ENCODE measurements at places on chromosomes 1 and 21.

- no peak for DNase-seq
These were observed 1581.4 kb downstream of the KCNT2 start for GRCh38 chr1:195026792-195027191.

DNA sequence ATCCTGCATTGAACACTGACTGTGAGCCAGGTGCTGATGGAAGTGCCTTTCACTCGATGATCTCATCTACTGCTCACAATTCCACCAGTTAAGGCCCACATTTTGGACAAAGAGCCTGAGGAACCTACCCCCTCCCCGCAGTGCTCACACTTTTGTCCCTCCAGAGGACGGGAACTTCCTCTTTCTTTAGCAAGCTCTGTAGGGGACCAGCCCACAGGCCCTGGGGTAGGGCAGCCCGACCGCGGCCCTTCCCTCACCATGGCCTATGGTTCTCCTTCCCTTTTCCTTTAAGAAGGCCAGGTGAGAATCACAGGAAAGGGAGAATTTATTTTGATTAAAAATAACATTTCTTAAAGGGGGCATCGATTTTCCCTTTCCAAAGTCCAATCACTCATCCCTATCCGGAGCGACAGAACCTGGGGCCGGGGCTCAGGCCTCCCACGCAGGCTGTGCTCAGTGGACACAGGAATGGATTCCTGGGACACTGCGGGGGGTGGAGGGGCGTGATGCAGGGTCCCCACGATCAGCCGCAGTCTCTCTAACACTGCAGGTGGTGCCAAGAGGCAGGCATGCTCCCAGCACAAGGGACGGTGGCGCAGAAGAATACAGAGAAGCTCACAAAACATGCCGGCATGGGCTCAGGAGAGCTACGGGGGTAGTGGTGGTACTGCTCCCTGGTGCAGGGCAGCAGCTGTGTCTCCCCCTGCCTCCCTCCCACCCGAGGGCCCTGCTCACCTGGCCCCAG, 8.9 kb upstream of the KCNE1 start:
- DNase-seq = no peak

GRCh38 chr1:48710915-48711314, 65.8 kb downstream of the BEND5 start:
- DNase-seq = no peak

- no peak for DNase-seq
These were observed 1350.0 kb upstream of the ADGRL2 start for GRCh38 chr1:80450711-80451110.

DNA sequence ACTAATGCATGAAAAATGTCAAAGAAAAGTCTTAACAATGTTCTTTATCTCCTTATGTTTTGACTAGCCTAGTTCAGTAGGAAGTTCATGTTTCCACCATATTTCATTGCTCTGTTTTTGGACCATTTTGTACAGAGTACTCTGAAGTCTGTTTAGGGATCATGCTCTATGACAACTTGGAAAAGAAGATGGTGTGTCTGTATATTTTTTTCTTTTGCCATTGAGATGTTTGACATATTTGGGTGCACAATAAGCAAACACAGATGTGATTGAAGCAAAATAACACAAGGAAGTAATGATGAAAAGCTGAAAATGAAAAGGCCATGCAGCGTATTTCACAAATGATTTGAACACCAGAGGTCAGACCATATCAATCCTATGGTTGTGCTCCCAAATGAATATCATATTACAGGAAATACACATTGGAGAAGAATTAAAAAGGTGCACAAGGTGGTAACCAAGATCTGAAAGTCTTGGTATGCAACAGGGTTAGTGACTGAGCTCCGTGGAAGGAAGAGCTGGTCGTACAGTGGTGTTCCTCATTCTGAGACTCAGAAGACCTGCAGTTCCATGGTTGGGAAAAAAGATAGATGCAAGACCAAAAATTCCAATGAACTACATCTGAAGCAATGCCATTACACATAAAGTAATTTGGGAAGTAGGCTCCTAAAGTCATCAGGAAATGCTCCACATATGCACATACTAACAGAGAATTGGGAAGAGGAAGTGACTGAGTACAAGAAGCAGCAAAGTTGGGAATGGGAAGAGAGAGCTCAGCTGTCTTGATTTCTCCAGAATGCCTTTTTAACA, 463.5 kb downstream of the LMO4 start:
- DNase-seq = no peak

- peak; percentile 32 for DNase-seq
These were observed 7.2 kb upstream of the SEMA4A start for GRCh38 chr1:156146020-156146768.

DNA sequence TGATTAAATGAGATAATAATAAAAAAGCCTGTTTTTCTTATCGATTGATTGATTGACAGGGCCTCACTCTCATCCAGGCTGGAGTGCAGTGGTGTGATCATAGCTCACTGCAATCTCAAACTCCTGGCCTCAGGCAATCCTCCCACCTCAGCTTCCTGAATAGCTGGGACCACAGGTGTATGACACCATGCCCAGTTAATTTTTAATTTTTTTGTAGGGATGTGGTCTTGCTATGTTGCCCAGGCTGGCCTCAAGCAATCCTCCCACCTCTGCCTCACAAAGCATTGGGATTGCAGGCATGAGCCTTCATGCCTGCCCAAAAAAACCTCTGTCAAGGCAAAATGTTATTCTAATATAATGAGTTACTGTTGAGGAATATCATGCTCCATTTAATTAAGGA, 346.4 kb upstream of the DAB1 start:
- no peak for DNase-seq

DNA sequence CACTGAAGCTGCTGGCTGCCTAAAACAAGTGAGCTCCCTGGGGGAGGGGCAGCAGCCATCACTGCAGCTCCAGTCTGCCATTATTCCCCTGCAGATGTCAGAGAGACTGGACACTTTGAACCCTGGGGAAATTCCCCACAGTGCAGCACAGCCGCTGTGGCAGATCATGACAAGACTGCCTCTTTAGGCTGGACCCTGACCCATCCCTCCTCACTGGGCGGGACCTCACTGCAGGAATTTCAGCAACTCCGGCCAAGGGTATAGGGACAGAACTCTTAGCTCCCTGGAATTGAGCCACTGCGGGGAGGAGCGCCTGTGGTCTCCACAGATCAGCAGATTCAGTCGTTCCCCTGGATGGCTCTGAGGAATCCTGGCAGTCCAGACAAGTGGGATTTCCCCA, 964.6 kb downstream of the BRINP3 start:
- DNase-seq = no peak

DNA sequence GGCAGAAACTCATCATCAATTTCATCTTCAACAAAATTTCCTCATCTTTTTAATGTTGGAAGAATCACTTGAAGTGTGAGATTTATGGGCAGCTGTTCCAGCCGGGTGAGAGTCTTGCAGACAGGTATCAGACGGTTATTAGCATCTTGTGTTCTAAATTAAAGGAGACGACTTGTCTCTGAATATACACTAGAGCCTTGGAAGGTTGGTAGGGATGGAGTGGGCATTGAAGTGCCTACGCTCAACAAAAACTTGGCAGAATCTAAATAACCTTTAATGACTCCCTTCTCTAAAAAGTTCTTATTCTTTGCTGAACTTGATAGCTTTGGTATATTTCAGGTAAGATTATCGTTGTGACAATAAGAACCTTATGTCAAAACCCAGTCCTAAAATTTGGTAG, 111.5 kb upstream of the MAGI3 start:
- no peak for DNase-seq

DNA sequence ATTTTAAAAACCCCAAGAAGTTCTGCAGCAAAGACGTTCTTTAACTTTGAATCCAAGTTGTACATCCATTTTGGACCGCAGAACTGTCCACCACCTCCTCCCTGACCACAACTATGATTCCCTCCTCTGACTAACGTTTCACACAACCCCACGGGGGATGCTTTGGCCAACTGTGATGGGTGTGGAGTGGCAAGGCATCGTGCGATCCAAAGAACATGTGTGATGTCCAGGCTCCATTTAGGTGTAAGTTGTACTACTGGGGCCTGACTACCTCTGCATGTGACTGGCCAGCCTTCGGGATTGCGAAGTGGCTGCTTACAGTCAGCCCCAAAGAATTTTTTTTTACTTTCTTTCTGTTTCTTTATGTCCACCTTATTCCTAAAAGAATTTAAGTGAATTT, 6.7 kb downstream of the KCNJ15 start:
- DNase-seq = no peak

DNA sequence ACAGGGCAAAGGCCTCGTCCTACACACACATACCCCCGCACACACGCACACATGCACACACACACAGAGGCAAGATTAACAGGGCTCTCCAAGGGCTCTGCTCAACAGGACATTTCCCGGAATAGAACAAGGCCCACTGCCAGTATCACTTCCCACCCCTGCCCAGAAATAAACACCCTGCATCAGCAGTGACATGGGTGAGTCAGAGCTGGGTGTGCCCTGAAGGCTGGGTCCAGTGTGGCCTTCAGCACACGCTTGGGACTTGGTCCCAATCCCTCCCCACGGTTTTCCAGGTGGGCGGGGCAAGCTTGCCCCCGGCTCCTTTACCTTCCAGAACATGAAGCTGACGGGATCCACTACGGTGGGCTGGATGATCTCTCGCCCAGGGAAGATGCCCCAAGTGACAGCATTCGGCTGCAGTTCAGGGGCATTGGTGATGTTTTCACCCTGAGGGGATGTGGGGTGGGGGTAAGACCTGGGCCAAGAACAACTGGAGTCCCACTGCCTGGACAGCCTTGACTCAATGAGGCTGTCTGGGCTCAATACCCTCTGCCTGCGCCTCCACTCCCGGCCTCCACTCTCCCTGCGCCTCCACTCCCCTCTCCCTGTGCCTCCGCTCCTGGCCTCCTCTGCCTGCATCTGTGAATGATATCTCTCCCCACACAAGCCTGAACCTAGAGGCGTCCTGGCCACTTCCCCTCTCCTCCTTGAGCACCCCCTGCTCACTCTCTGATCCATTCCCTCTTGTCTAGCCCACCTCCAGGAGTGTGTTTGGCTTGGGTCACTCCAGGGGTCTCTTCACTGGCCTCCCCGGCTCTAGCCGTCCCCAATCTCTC, 14.7 kb downstream of the MTHFR start:
- DNase-seq = no peak

DNA sequence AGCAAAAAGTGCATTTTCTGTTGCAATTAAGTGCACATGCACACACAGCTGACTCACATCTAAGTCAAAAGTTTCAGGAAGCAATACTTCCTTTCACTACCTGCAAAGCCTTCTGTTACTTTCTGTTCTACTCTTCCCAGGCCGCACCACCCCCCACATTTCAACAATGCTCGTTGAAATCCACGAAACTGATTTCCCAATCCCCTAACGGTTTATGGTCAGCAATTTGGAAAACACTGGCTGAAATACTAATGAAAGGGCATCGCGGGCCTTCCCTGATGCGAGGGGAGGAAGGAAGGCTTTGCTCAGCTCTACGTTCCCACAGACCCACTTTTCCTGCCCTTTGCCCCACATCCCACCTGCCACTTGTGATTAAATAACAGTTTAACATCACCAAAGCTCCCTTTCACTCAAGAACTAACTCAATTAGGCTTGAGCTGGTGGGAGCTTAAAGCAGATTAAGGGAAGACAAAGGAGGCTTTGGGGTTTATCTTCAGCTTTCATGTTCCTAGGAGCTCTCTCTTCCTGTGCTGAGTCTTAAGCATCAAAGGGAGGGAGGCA, 243.2 kb upstream of the RAB4A start:
- DNase-seq = peak; percentile 20

DNA sequence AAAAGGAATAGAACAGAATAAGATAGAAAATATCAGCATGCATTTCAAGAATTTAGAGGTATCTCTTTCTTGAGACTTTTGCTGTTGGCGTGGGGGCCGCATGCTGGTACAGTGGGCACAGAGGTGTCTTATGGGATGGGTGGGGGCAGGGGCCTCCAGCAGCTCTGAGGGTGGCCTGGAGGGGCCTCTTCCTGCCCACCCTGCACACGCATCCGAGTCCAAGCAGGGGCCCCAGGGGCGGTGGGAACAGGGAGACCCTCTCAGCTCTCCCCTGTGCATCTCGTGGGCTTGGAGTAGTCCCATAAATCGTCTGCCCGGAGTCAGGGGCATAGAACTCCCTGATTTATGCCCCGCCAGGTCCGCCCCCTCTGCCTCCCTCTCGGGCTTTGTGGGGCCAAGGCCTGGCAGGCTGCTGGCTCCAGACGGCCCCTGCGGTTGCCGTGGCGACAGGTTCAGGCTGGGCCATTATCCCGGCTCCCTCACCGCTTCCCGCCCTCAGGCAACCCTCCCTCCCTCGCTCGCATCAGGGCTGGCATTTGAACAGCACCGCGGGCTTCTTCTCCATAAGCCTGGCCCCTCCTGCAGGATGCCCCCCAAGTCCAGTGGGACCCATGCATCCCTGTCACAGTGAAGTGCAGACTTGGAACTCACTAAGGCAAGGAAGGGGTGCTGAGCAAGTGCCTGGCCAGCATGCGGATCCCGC, 133.2 kb upstream of the ZBTB40 start:
- no peak for DNase-seq

DNA sequence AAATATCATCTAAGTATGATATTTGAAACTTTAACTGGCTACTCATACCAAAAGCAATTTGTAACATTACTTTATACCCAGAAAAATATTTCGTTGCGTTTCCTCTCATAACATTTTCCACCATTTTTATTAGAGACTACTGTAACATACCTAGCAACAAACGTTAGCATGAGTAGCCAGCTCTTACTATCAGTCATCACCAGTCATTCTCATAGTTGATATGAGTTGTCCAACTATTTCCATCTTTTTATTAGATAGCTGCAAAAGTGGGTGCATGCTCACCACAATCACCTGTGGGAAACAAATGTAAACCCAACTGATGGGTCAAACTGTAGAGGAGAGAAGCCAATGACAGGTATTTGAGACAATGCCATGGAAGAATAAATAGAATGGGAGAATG, 114.6 kb downstream of the AKT3 start:
- DNase-seq = no peak

GRCh38 chr1:15075175-15075574, 78.4 kb upstream of the TMEM51 start:
- DNase-seq = no peak

GRCh38 chr1:104648269-104648691, 898.6 kb downstream of the AMY1C start:
- no peak for DNase-seq

DNA sequence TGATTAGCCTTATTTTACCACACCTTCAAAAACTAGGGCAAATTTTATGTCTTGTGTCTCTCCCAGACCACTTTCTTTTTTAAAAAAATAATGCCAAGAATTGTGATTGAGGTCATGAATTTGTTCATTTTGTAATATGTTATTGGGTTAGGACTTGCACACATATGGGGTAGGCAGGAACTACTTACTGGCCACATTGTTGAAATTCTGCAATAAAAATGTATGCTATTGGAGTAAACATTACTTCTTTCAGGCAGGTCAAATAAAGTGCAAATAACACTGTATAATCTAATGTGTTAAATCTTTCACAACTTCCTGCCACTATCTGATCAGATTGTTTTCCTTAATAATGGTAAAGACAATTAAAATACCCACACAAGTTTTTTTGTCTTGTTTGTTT, 166.6 kb upstream of the COL11A1 start:
- no peak for DNase-seq

GRCh38 chr1:117321680-117322609, 45.3 kb upstream of the MAN1A2 start:
- no peak for DNase-seq

GRCh38 chr1:81682490-81682889, 118.2 kb upstream of the ADGRL2 start:
- DNase-seq = no peak
